Posterior cingulate gyrus (tissue), 11 donors: ENCODE measurements at places on chromosomes 1 and 21.

DNA sequence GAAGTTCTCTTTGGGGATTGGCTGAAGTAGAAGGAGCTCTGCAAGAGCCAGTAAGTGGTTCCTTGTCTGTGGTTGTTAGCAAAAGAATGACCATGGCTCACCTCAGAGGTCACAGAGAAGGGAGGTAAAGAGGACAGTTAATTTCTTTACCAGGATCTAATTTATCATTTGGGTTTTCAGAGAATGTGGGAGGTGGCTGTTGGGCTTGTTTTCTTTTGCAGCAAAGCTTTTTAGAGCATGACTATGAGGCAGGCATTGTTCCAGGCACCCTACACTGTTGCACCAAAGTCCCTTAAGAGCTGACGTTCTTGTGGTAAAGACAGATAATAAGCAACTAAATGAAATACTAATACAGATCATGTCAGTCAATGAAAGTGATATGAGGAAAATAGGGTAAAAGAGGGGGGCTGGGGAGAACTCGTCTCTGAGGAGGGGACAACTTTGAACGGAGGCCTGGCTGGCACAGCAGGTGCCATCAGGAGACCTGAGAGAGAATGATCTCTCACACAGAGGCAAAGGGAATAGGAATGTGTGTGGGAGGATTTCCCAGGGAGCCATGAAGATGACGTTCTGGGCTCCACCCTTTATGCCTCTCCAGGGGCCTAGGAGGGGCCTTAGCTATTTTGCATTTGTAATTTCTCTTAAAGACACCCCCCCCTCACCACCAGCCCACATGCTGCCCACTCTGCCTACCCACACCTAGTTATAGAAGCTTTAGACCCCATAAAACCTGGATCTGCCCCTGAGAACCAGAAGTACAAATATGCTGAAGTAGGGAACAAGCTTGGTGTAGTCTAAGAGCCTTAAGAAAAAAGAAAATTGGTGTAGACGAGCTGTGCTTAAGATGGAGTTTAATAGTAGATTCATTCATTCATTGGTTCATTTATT lies 177.5 kb downstream of the ROR1 start:
- DNase-seq, result no peak

GRCh38 chr21:45226540-45227326 lies 61.0 kb downstream of the POFUT2 start:
- DNase-seq, result no peak

DNA sequence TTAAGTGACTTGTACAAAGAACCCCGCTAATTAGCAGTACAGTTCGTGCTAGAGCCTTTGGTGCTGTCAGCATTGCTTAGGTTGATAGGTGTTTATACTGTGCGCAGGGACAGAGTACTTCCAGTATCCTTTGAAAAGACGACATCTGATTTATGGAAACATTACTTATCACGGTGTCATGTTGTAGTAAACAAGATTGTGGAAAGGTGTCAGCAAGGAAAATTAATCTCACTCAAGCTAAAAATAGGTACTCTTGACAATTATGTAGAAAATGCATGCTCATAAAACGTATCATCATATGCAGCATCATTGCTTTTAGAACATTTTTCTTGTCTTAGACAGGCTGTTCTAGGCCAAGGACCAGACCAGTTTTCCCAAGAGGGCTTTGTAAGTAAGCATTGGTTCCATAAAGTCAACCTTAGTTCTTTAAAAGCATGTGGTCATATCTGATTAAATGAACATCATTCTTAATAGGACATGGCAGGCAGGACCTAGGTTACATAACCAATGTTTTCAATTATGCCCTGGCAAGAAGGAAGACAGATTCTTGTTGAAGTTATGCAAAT lies 33.0 kb downstream of the SH3BGR start:
- no peak for DNase-seq

DNA sequence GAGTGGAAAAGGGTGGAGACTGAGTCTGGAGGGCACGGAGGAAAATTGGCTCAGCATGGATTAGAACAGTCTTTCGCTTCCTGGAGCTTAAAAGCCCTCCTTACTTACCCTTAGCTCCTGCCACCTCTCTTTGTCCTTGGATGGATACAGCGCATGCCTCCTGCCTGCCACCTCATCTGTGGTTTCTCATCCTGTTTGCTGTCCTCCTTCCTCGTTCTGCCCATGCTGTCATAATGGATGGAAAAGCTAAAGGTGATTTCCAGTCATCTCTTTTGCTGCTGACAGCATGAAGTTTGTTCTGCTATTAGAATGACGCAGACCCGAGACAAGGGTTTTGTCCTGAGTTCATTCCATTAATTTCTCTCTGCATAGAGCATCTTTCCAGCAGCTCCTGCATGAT lies 425.9 kb downstream of the KIF26B start:
- DNase-seq, result no peak

DNA sequence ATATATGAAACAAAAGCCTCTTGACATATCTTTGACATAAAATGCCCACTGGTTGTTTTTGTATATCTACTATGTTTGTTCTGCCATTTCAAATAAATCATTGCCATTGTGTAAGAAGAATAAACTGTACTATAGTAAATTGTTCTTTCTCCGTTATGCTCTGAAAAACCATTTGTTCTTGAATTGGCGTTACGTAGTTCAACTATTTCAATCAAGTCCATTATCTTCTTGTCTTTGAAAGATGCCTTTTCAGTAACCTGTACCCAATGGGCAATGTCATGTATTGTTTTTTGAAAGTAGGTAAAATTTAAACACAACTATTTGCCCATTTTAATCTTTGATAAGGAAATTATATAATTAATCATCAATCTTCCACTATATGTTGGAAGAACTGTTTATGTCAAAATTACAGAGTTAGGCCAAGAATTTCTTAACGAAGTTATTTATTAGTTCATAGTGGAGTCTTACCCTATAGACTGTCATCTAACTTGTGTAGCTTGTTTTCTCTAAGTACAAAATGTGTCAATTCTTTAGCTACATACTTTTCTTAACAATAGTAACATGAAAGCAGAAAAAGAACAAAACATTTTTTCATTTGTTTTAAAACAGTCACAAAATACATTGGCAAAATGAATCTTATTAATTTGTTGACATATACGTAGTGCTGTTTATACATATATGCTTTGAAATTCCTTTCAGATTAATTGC lies 294.8 kb downstream of the PTPRC start:
- no peak for DNase-seq

DNA sequence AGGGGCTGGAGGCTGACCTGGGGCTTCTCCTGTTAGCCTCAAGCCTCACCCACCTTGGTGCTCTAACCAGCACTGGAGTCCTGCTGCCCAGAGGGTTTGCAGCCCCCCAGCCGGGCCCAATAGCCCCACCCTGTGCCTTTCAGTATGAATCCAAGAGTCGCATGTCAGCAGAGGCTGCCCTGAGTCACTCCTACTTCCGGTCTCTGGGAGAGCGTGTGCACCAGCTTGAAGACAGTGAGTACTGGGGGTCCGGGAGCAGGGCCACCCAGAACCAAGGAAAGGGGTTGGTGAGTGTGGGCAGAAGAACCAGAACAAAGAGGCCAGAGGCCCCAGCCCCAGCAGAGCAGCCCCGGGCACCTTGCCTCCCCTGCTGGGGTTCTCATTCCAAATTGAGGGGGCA lies 25.6 kb downstream of the CDK18 start:
- DNase-seq, result no peak

DNA sequence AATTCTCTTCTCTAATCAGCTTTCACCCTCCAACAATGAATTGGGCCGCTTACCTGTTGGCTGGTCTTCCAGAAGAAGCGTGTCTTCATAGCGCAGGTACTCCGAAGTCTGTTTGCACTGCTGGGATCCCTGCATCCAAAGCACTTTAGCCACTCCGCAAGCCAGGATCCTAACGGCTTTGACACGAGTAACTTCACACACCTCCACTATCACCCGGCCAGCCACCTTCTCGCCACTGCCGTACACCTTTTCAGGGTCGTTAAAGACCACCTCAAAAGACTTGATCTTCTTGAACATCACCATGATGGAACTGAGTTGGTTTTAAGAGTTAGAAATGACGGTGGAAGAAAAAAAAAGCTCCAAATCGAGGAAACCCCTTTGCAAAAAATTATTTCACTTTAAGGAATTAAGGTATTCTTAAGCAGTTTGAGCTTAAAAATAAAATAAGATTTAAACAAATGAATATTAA lies 381 bp downstream of the TXNIP start:
- no peak for DNase-seq

DNA sequence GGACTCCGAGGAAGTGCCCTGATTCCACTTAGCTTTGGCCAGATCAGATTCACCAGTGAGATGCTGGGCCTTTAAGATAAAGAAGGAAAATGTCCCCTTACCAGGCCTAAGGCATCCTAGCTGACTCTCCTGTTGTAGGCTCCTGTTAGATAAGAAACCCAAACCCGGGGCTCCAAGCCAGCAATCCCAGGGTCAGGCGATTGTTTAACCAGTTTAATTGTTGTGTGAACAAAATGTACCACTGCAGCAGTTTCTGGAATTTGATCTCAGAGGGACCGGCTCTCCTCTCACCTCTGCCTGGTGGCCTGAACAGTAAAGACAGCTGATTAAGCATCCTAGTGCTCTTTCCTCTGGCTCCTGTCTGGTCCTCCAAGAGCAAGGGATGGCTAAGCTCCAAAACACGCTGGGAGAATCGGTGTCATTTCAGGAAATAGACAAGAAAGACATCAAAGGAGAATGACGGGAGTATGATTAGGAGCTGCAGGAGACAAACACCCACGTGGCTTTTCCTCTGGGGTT lies 9.3 kb upstream of the KLHDC8A start:
- DNase-seq, result no peak

- no peak for DNase-seq
These were observed 115.8 kb downstream of the C1orf94 start for GRCh38 chr1:34292472-34292871.

- no peak for DNase-seq
These were observed 2.1 kb downstream of the PEX19 start for GRCh38 chr1:160282807-160283206.

DNA sequence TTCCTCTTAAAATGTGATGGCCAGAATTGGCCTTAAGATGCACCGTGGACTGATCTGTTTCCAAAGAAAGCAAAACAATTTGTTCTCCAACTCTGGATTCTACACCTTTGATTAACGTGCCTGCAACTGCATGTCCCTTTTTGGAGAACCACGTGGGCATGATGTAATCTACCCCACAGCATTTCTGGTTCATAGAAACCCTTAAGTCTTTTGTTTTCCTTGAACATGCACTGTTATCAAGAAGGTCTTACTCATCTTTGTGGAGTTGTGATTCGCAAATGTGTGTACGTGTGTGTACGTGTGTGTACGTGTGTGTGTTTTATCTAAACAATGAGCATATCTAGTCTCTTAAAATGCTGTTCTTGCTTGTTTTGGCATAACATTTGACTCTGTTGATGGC lies 57.8 kb downstream of the LPAR3 start:
- DNase-seq, result no peak

DNA sequence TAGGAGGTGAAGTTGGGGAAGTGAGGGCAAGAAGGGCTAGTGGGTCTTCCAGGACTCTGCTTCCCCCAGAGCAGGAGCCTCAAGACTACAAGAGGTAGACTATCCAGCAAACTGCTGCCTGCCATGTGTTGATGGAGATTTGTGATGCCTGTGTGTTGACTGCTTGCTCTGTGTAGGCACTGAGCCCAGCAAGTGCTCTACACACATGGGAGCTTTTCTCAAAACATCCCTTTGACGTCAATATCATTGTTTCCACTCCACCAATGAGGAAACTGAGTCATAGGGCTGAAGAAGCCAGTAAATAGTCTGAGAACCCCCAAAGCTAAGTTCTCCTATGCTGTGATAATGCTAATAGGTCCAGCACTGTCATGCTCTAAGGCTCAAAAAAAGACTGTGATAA lies 207.2 kb upstream of the NFIA start:
- DNase-seq, result no peak

- no peak for DNase-seq
These were observed 169.5 kb upstream of the L1TD1 start for GRCh38 chr1:62025154-62025553.

GRCh38 chr1:226287587-226287986 lies 21.4 kb downstream of the LIN9 start:
- DNase-seq, result no peak

GRCh38 chr1:6026095-6026809 lies 19.4 kb upstream of the KCNAB2 start:
- peak; percentile 57 for DNase-seq

- DNase-seq, result no peak
These were observed 37.6 kb upstream of the LDLRAP1 start for GRCh38 chr1:25505656-25506385.

DNA sequence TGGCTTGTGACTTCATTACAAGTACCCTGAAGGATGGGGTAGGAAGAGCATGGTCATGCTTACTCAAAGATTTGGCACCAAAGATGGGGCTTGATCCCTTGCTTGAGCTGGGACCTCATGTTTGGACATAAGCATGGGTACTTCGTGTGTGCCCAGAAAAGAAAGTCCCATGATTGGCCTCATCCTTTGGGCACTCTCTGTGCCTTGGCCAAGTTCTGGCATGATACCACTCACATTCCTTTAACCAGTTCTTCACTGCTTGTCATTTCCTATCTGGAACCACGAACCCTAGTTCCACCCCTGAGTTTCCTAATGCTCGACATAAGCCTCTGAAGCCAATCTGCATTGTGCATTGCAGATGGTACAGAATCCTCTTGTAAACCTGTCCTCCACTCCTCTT lies 107.0 kb downstream of the NAV1 start:
- DNase-seq, result no peak

GRCh38 chr21:44845418-44846223 lies 27.8 kb upstream of the SUMO3 start:
- DNase-seq, result peak; percentile 75

DNA sequence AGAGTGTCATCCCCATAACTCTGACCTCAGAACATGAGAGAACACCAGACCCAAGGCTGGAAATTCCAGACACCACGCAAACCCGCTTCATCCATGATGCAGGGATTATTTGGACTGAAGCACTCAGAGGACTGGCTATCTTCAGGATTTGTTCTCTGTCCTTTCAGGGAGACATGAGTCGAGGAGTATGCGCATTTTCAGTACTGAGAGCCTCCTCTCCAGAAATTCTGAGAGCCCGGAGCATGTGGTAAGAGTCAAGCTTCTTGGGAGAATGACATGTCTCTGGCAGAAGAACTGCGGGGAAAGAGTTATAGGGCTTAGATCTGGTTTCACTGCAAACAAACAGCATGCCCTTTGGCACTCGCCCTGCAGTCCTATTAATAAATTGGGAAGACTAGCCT lies 6.9 kb downstream of the LAX1 start:
- no peak for DNase-seq

DNA sequence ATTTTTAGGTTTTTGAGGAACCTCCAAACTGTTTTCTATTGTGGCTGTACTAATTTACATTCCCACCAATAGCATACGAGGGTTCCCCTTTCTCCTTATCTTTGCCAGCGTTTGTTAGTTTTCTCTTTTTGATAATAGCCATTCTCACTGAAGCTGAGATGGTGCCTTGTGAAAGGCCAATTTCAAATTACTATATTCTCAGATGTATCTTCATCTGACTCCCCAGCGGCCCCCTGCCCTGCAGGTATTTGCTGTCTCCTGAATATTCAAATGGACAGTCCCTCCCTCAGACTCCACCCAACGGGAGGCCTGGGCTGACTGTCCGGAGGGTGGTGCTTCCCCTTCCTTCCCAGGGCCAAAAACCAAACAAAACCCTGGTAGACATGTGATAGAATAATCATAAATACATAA lies 33.5 kb upstream of the TARBP1 start:
- no peak for DNase-seq
